ENCODE measurements at places on chromosomes 1 and 21. TPM values are rescaled to one million over a fixed set of nuclear protein-coding genes. Genes with fewer than 3 reads are reported as not detected.

GRCh38 chr1:9718006-9718680, 66.6 kb downstream of the PIK3CD start:
- DNase-seq = no peak

DNA sequence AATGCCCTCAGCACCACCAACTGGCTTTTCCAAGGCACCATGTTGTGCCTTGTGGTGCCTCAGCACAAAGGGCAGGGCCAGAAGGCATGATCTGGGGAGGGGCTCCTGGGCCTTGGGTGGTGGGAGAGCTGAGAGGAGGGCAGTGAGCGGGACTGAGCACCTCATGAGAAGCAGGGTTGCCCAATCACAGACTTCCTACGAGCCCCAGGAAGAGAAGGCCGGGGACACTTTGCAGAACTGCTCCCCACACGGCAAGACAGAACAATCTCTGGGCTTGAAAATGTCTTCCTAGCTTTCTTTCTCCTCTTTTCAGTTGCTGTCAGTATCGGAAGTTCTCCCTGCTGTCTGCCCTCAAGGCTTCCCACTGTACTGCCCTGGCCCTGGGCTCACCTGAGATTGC, 6.8 kb downstream of the KCNJ10 start:
- no peak for DNase-seq

- DNase-seq = no peak
Observed at GRCh38 chr1:205680073-205680851, at the start of gene SLC45A3. Gene SLC45A3 (minus strand): TSS chr1:205680509. CDS start chr1:205664656, 15,853 bp downstream.

SHISAL2A gene
- not detected for total RNA-seq

DNA sequence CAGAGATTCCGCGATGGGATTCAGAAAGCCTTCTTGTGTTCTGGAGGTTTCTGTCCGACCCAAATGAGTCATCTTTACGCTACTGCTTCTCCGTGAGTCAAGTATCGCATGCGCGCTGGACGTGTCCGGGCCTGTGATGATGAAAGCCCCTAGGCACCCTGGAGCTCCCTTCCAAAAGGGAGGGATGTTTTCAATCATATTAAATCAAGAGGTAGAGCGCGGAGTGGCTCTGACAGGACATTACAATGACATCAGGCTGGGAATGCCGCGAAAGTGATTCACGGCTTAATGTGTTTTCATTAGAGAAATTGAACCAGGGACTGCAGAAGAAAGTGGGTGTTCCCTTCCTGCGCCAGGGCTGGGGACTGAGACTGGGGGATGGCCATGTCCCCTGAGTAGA, 48.5 kb downstream of the AJAP1 start:
- DNase-seq = no peak

CYB561D1 gene
- 5.2 TPM for total RNA-seq

KCNJ9 gene
- 0.36 TPM for total RNA-seq

DNA sequence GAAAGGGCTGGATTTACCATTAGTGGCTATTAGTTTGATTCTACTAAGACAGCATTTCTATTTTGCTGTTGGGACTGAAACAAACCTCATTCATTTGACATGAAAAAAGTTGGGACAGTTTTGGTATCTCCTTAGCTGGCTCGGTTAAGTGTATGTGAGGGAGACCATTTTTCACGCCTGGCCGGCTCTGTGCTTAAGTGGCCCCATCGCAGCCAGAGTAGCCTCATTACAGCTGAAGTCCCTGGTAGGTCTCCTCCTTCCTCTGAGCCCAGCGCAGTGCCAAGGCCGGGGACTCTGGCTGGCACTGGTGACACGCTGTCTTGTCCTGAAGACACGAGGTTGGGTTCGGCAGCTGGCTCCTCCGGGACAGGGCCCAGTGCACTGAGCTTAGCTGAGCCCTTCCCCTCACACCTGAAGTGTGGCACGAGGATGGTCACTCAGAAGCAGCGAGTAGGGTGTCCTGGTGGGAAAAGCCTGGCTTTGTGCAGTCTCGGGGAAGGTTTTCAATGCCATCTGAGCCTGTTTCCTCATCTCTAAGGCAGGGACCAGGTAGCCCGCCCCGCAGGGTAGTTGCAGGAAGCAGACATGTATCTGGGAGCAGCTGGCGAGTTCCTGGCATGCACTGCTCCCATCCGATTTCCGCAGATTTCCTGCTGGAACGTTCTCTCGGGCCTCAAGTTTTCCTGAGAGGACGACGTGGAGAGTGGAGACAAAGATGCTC, 196.5 kb downstream of the DYRK1A start:
- DNase-seq = peak; percentile 71

Measured in sigmoid colon (tissue), 7 donors.